ENCODE measurements at places on chromosomes 12 and 14.

- DNase-seq: no peak
Observed at GRCh38 chr14:96965885-96966595, 168.9 kb downstream of the VRK1 start.

DNA sequence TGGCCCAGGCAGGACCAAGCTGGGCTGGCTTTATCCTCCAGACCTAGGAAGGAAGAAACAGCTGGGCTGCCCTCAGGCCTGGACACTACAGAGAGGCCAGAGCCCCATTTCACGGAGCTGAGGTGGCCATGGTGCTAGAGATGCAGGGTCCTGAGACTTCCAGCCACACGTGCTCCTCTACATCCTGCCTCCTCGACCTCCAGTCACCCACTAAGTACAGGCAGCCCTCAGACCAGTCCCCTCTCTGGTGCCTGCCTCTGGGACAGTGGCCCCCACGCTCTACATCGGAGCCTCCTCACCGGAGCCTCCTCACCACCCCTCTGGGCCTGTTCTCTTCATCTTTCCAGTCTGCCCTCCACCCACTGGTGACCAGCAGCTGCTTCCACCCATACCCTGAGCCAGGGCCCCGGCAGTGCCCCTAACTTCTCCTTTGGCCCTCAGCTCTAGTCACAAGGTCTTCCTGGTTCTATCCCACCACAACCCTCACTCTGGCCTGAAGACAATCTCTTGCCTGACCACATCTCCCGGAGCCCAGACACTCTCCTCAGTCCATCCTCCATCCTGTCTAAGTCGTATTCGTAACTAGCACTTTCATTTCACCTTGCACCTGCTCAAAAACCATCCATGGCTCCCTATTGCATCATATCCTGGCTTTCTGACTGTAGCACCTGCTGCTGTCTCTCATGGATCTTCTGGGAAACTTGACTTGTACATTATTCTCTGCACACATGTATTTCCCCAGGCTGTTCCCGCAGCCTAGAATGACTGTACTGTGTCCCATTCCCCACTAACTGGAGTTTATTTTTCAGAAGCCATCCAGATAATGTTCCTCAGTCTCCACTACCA lies 43.9 kb downstream of the DIO3 start:
- no peak for DNase-seq

DNA sequence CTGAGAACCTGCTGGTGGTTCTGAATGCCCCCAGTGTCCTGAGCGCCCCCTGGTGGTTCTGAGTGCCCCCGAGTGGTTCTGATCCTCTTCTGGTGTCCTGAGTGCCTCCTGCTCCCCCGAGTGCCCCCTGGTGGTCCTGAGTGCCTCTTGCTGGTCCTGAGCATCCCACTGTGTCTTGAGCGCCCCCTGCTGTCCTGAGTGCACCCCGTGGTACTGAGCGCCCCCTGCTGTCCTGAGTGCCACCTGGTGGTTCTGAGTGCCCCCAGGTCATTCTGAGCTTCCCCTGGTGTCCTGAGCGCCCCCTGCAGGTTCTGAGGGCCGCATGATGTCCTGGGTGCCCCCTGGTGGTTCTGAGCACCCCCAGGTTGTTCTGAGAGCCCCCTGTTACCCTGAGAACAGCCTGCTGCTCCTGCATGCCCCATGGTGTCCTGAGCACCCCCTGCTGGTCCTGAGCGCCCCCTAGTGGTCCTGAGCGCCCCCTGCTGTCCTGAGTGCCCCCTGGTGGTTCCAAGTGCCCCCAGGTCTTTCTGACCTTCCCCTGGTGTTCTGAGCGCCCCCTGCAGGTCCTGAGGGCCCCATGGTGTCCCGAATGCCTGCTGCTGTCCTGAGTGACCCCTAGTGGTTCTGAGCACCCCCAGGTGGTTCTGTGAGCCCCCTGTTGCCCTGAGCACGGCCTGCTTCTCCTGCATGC lies 1165.4 kb downstream of the TMEM121 start:
- peak; percentile 79 for DNase-seq

DNA sequence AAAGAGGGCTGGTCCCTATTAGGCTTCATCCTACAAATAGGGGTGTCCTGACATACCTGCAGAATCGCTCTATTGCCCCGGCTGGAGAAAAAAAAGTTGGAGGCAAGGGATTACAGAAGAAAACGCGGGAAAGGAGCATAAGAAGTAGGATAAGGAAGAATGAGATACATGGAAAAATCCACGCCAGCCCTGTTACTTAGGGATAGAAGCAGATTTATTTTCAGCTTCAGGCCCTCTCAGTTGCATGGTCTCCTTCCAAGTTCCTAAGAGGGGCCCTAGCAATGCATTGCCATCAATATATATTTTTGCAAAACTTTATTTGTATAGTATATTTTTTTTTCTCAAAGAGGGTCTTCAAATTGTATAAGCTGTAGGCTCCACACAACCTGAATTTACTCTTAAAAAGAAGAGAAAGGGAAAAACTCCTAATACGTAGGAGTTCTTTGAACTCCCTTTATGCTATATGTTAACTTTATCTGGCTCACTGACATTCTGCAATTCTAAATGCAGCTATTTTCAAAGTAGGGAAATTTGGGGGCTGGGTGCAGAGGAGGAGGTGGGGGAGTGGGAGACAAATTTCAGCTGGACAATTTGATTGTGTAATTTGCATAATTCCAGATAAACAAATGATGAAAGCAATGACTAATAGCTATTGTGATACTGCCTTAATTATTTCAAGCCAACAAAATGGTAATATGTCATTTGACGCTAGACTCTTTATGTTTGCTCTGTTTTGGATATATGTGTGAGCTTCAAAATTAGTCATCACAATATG lies 137.7 kb upstream of the TRHDE start:
- no peak for DNase-seq

GRCh38 chr12:52658196-52658595 lies 6.2 kb upstream of the KRT2 start:
- DNase-seq: no peak

DNA sequence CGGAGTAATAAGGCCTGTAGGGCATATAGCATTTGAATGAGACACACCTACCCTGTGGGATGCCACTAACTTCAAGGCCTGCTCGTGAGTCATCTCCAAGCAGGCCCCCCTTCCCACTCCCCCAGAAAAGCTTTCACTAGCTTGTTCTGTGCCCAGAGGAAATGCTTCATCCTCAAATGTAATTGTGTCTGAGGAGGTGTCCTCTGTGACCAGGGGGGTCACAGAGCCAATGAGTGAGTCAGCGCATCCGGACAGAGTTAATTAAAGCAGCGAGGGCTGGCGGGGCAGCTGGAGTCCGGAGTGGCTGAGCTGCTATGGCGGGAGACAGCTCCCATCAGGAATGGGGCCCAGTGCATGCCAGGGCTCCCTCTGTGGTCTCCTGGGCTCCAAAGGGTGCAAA lies 27.0 kb upstream of the ESRRB start:
- peak; percentile 43 for DNase-seq

- no peak for DNase-seq
Observed at GRCh38 chr14:102095871-102096568, 9.2 kb upstream of the HSP90AA1 start.

GRCh38 chr12:90173499-90174197 lies 465.0 kb upstream of the ATP2B1 start:
- no peak for DNase-seq

DNA sequence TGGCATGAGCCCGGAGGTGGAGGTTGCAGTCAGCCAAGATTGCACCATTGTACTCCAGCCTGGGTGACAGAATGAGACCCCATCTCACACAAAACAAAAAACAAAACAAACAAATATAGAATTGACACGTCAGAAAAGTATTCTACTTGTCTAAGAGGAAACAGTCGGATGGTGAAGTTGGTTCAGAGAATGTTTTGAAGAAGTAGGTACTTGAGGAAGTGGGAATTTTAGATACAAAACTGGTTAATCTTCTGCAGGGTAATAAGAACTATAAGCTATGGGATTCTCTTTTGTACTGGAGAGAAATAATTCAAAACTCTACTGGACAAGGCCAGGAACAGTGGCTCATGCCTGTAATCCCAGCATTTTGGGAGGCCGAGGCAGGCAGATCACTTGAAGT lies 14.6 kb upstream of the TCTN1 start:
- DNase-seq: no peak

DNA sequence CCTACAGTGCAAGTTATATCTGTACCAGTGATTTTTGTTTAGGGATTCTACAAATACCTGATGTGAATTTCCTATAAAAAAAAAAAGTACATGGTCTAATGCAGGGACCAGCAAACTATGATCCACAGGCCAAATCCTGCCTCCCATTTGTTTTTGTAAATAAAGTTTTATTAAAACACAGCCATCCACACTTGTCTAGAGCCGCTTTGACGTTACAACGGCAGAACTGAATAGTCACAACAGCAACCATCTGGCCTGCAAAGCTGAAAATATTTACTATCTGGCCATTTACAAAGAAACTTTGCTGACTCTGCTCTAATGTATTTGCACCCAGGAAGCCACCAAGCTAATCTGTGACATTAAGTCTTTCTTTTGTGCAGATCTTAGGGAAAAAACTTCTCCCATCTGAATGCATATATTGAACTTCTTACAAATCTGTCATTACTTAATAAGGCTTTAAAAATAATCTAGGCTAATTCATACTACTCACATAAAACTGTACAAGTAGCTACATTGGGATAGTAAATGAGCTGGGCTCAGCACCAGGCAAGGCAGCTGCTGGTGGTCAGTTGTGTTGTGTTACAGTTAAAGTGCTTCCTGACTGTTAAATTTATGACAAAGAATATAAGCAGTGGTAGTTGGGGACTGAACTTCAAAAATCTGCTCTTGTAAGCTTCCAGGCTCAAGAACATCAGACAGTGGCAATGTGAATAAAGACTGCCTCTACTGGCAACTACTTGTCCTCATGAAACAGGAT lies 303.3 kb downstream of the MED13L start:
- DNase-seq: peak; percentile 75

GRCh38 chr12:46548605-46549071 lies 176.1 kb upstream of the SLC38A2 start:
- no peak for DNase-seq

DNA sequence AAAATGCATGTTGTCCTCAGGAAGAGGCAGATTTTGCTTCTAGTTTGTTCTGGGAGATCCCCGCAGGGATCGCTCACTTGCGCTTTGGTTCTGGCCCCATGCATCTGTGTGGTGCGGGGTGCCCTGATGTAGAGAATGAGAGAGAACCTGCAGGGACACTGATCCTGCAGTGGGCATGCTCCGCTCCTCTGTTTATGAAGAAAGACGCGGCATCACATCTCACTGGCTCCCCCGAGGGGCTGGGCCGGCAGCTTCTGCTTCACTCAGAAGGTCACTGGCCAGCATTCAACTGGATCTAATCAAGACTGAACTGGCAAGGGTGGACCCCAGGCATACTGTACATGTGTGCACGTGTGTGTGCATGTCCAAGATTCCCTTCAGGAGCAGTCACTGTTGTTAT lies 164.2 kb downstream of the CALM1 start:
- DNase-seq: peak; percentile 47

GRCh38 chr12:39835517-39836489 lies 216.2 kb upstream of the ABCD2 start:
- DNase-seq: no peak

- DNase-seq: no peak
Observed at GRCh38 chr14:89167705-89168104, 249.3 kb downstream of the FOXN3 start.

DNA sequence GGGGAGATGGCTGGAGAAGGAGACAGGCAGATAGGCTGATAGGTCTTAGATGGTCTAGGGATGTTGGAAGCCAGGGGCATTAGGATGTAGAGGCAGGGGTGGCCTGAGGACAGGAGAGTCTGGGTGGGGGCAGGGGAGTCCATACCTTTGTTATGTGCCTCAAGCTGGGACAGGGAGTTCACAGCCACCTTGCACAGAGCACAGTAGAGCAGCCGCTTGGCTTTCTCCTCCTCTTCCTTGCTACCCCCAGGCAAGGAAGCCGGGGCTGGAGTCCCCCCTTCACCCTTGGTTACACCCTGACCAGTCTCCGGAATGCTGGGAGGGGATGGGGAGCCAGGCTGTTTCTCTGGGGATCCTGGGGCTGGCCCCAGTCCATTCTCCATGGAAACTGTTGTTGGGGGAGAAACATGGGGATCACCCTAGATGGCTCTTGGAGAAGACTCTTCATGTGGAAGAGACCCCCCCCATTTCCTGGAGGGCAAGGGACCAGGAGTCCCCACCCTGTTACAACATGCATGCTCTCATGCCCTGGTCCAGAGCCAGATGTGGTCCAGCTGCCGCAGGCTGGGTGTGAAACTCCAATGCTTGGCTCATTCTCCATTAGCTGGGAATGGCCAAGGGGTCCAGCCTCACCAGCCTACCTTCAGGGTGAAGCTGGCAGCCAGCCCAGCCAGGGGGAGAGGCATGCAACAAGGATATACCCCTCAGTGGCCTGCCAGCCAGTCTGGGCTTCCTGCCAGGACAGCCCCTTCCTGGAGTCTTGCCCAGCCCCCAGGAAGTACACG lies 7.2 kb upstream of the GPR84 start:
- peak; percentile 77 for DNase-seq

- DNase-seq: no peak
Observed at GRCh38 chr12:42546709-42547108, 42.8 kb downstream of the PRICKLE1 start.

- no peak for DNase-seq
Observed at GRCh38 chr12:88628856-88629509, 48.7 kb upstream of the KITLG start.

DNA sequence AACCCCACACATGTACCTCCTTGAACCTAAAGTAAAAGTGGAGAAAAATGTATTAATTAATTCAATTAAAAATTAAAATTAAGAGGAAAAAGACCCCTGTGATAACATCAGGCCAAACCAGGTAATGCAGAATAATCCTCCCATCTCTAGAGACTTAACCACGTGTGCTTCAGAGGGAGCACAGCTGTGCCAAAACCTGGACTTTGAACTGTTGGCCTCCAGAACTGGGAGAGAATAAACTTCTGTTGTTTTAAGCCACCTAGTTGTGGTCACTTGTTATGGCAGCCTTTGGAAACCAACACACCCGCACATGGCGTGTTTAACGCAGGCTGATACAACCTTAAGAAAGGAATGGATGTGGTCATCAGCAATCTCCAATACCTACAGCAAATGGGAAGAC lies 23.8 kb downstream of the OAS2 start:
- DNase-seq: no peak

GRCh38 chr12:92378682-92379479 lies 233.2 kb upstream of the BTG1 start:
- DNase-seq: no peak

- DNase-seq: no peak
Observed at GRCh38 chr14:34348592-34348991, 113.4 kb downstream of the SPTSSA start.

- DNase-seq: no peak
Observed at GRCh38 chr14:83096092-83096491, 1562.4 kb upstream of the SEL1L start.

All from kidney (tissue), 22 donors.